ENCODE measurements at places on chromosomes 13 and 19. TPM values are rescaled to one million over a fixed set of nuclear protein-coding genes. Genes with fewer than 3 reads are reported as not detected.

- DNase-seq = no peak
Measured at GRCh38 chr13:31351376-31351775, 151.6 kb downstream of the B3GLCT start.

DNA sequence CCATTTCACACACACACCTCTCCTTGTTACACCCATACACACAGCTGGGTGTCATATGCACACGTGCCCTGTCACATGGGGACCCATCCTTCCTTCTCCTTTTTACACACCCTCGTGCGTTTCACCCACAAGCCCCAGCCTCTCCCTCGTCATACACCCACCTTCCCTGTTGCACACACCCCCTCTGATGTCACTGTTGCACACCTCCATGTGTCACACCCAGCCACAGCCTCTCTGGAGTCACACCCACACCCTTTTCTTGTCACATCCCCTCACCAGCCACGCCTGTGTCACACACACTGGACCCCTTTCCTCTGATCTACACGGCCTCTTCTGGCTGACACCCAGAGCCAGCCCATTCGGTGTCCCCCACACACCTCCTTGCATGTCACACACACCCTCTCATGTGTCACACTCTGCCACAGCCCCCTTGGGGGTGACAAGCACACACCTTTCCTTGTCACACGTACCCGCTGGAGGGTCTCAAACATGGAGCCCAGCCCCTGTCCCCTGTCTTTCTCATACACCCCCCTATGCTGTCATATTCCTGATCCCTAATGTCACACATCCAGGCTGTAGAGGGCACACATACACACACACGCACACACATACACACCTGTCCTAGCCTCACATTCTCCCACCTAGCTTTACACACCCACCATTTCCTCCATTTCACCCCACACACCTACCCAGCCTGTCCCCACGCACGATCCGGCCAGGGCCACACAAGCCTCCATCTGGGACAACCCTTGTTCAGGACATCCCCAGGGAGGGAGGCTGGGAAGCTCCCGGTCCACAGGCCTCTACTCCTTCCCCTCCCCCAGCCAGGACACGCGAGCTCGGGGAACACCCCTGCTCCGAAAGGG is 1.4 kb downstream of the NOVA2 start:
- DNase-seq = no peak

- DNase-seq = no peak
Measured at GRCh38 chr13:35190241-35190640, 248.2 kb downstream of the NBEA start.

- DNase-seq = peak; percentile 13
Measured at GRCh38 chr19:17049711-17050280, 23.2 kb upstream of the CPAMD8 start.

- no peak for DNase-seq
Measured at GRCh38 chr19:30558793-30559192, 186.6 kb downstream of the ZNF536 start.

DNA sequence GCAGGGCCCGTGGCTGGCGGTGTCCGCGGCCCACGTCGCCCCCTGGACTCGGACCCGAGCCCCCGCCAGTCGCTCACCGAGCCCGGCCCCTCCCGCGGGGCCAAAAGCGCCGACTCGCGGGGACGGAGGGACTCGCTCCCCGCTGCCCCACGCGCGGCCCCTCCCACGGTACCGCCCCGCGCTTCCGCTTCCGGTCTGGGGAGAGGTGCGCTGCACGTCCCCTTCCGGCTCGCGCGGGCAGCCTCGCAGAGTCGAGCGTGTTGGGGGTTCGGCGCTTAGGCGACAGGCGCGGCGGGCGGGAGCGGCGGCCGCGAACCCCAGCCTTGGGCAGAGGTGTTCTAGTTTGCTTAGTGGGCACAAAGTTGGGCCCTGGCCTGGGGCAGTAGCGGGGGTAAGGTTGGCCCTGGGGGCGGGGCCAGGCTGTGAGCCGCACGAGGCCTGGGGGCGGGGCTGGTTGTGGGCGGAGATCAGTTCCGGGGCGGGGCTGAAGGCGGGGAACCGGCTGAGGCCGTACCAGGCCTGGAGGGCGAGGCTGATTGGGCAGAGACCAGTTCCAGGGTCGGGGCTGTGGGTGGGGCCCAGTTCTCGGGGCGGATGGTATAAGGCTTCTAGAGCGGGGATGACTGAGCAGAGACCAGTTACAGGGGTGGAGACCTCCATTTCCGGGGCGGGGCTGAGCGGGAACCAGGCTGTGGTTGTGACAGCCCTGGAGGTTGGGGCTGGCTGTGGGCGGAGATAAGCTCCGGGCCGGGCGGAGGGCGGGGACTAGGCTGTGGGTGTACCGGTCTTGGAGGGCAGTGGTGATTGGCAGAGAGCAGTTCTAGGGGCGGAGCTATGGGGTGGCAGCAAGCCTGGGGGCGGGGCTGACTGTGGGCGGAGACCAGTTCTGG is at the start of the genes MBD3L1 and ZNF558:
MBD3L1 (plus strand) TSS at position 246 of the 890 bp plus-strand sequence. CDS start 10,302 bp downstream, outside the sequence.
ZNF558 (minus strand) TSS at position 173 of the 890 bp plus-strand sequence. CDS start 9,645 bp downstream, outside the sequence.
- peak; percentile 94 for DNase-seq

The SIGLEC11 gene
- not detected for total RNA-seq

- no peak for DNase-seq
Measured at GRCh38 chr13:112893207-112893569, 75.8 kb upstream of the MCF2L start.

The ZNF682 gene
- total RNA-seq = 1.2 TPM

- DNase-seq = no peak
Measured at GRCh38 chr13:37257051-37257450, 151.6 kb upstream of the CSNK1A1L start.

The FCGBP gene
- total RNA-seq = 0.06 TPM

The FSD1 gene
- 11.7 TPM for total RNA-seq

DNA sequence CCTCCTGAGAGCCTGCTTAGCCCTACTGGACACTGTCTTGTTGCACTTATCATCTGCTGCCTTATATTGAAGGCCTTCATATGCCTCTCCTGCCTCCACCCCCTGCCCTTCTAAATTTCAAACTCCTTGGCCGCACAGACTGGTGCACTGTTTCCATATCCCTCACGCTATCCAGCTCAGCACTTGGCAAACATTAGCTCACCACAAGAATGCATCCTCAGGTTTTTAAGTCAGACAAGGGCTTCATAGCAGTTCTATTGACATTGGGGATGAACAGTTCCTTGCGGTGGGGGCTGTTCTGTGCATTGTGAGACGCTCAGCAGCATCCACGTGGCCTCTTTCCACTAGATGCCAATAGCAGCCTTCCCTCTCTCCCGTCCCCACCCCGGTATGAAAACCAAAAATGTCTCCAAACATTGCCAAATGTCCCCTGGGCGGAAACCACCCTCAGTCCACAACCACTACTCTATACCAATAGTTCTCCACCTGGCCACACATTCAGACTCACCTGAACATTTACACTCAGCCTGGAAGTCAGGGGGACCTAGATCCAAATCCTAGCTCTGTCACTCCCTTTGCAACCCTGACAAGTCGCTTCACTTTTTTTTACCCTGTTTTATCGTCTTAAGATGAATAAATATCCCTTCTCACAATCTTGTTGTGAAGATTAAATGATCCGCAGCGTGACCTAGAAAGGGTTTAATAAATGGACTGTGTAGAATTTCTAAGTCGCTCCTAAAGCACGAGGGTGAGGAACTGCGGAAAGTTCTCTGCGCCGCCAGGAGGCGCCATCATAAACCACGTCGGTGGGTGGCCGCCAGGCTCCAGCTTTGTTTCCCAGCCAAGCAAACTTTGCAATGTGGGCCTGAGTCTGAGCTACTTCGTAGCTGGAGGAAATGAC is 3.6 kb upstream of the CEACAM3 start:
- DNase-seq = peak; percentile 19

The ZNF285 gene
- total RNA-seq = 2.2 TPM

DNA sequence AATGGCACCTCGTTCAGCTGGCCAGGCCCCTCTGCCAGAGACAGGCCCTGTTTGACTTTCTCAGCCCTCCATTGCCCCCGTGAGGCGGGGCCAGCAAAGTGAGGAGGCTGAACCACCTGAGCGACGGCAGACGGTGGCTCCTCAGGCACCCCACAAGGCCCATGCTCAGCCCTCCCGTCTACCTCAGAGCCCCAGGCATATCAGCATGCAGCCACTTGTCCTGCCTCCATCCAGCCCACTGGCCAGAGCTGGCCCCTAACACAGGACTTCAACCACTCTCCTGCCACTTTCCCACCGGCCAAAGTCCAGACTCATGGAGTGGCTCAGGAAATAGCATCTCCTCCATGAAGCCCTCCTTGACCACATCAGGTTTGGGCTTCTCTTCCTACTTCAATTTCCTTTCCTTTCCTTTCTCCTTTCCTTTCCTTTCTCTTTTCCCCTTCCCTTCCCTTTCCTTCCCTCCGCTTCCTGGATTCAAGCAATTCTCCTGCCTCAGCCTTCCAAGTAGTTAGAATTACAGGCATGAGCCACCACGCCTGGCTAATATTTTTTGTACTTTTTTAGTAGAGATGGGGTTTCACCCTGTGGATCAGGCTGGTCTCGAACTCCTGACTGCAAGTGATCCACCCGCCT is 9.3 kb downstream of the SLC7A10 start:
- DNase-seq = no peak

The BRME1 gene
- 1.7 TPM for total RNA-seq

- no peak for DNase-seq
Measured at GRCh38 chr19:38281811-38282566, 17.6 kb downstream of the SPINT2 start.

DNA sequence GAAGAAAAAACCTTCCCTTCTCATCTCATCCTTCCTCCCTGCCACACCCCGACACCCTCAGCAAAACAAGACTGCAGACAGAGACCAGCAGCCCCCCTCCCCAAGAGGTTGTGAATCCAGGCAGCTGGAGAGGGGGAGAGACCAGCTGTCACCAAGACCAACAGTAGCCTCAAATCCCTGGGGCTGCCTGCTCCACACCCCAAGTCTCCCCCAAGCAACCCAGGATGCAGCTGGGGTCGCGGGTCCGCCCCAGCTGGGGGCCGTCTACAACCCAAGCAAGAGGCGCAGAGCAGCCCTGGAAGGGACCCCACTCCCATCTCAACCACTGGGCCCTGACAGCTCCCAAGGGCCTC is 7.1 kb downstream of the KLF16 start:
- DNase-seq = peak; percentile 57

The TEX101 gene
- total RNA-seq = not detected

The CYP2A6 gene
- total RNA-seq = not detected

- DNase-seq = no peak
Measured at GRCh38 chr13:60120617-60121336, 43.0 kb downstream of the DIAPH3 start.

GRCh38 chr13:71068041-71068440 is 799.0 kb downstream of the DACH1 start:
- DNase-seq = no peak

GRCh38 chr19:602391-603301 is 13.0 kb downstream of the HCN2 start:
- no peak for DNase-seq

The SOX1 gene
- total RNA-seq = not detected

- no peak for DNase-seq
Measured at GRCh38 chr13:100212904-100213553, 124.1 kb downstream of the PCCA start.

The KLC3 gene
- total RNA-seq = not detected

GRCh38 chr19:17775991-17776803 is 18.7 kb upstream of the B3GNT3 start:
- DNase-seq = peak; percentile 18

The HSPH1 gene
- total RNA-seq = 70.6 TPM

The AMH gene
- 14.1 TPM for total RNA-seq

- no peak for DNase-seq
Measured at GRCh38 chr13:31426395-31426794, 226.6 kb downstream of the B3GLCT start.

The SHC2 gene
- total RNA-seq = 0.32 TPM

GRCh38 chr13:91078093-91078679 is 269.3 kb upstream of the MIR17HG start:
- no peak for DNase-seq

DNA sequence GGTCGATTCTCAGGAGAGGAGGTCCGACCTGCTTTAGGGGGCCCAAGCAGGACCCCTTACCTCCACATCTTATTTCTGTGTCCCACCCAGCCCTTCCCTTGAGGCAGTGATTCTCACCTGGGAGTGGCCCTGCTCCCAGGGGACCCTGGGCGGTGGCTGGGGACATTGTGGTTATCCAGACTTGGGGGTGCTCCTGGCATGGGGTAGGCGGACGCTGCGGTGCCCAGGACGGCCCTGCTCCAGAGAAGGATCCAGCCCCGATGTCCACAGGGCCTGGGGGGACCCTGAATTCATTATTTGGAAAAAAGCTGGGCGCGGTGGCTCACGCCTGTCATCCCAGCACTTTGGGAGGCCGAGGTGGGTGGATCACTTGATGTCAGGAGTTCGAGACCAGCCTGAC is 84.4 kb downstream of the GADD45B start:
- DNase-seq = no peak

DNA sequence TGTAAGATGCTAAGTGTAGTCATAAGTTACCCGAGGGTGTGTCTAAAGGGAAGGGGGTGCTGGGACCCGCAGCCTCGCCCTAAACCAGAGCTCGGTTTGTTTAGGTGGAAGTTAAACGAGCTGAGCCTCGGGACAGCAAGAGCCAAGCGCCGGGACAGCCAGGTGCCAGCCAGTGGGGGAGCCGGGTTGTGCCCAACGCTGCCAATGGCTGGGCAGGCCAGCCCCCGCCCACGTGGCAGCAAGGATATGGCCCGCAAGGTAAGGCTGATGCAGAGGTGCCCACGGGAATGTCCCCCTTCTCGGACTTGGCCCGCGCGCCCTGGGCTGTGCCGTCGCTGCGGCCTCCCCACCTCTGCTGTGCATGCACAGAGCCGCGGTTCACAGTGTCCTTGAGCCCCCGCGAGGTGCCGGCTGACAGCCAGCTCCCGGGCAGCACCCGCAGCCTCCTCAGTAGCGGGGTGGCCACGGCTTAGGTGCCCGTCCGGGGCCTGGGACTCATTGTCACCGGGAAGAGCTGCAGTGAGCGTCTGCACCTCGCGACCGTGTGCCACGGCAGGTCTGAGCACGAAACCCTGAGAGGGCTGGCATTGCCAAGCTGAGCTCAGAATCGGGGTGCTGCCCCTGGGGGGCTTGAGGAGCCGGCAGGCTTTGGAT is 9.3 kb upstream of the RPS15 start:
- no peak for DNase-seq

The GFY gene
- not detected for total RNA-seq

DNA sequence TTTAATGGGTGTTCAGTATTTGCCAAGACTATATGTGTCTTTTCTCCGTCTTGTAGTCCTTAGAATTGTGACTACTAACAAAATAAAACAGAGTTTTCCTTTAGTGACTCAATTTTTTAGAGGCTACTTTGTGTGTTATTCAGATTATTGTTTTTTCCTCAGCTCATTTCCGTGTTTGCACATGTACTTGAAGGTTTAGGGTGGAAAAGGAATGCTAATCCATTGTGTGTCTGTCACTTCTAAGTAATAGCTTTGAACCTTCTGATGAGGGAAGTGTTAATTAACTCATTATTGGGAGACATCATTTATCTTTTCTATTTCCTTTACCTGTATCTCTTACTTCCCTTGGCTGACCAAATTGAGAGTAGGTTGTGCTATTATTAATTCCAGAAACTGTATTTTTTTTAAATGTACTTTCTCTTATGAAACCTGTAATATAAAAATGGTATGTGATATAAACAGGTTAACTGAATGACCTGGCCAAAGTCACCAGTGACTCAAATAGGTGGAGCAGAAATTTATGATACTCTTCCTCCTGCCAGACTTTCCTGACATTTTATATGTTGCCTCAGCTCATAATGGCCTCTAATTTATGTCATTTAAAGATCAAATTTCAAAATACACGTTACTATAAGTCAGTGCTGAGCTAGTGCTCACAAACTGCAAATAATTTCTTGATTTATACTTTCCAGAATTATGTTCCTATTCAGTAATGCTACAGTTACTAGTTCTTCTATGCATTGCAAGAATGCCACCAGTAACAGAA is 88.8 kb downstream of the LMO7 start:
- DNase-seq = no peak

GRCh38 chr13:80684217-80684991 is 343.5 kb upstream of the SPRY2 start:
- DNase-seq = peak; percentile 15

- no peak for DNase-seq
Measured at GRCh38 chr19:46552891-46553290, 48.2 kb upstream of the CALM3 start.

Measured in LHCN-M2 (cell line).